ENCODE measurements at places on chromosomes 6 and 20. TPM values are rescaled to one million over a fixed set of nuclear protein-coding genes. Genes with fewer than 3 reads are reported as not detected.

DNA sequence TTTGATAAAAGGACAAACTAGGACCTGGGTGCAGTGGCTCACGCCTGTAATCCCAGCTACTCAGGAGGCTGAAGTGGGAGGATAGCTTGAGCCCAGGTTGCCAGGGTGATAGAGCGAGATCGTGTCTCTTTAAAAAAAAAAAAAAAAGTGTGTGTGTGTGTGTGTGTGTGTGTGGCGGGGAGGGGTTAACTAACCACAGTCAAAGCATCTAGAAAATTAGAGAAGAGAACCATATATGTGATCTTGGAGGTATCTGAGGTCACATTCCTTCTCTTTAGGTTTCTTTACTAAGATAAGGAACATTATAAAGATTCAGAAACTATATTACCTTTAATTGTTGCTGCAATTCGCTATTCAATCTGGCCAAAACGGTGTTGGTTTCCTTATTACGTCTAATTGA is 80.9 kb downstream of the REPS1 start:
- DNase-seq: no peak

- DNase-seq: no peak
Measured at GRCh38 chr6:6438286-6438685, 117.8 kb upstream of the F13A1 start.

- no peak for DNase-seq
Measured at GRCh38 chr20:45962031-45962755, 9.8 kb downstream of the ZNF335 start.

- no peak for DNase-seq
Measured at GRCh38 chr6:139402876-139403386, 28.5 kb upstream of the CITED2 start.

DNA sequence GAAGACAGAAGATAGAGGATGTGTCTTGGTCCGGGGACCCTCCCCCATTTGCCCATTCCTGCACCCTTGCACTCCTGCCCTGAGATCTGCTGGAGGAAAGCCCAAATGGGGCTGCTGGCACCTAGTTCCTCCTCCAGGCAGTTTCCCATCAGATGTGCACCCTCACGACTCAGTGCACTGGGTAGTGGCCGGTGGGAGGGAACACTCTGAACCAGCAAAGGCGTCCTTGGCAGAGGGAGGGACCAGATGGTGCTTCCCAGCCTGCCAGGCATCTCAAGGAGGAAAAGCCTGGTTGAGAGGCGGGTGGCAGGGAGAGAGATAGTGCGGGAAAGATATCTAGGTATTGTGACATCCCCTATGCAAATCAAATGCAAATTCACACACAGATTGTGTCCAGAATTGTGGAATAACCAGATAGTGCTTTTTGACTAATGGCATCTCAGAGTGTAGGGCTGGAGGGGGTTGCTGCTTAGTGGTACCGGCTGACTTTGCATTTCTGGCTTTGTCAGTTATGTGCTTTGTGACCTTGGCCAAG is 19.5 kb downstream of the TMEM151B start:
- DNase-seq: no peak

GRCh38 chr6:113595911-113596376 is 261.2 kb upstream of the MARCKS start:
- peak; percentile 86 for DNase-seq

GRCh38 chr6:110421749-110422443 is 6.5 kb upstream of the DDO start:
- DNase-seq: no peak

DNA sequence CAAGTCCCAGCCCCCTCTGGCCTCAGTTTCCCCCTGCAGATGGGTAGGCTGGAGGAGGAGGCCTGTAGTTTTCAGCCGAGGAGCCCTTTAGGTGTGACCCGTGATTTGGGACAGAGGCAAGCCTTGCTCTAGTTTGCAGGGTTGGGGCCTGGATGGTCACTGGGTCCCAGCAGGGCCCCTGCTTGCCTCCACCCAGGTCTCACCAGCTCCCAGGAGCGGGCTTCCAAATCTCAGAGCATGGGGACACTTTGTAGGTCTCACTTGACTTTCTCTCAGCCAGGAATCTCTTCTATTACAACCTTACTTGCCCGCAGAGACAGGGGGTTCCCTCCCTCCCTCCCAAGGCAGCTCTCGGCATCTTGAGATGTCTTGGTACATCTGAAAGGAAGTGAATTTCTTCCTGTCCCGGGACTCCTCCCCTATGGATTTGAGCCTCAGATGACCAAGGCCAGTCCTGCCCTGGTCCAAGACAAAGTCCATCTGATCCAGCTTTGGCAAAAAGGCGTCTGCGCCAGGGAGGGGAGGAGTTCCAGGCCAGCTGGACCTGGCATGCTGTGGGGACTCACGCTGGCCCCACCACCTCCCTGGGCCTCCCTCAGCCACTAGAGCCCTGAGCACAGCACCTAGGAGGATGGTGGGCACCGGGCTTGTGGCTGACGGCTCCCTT is 47.4 kb downstream of the SRC start:
- DNase-seq: no peak

GRCh38 chr6:7787137-7787608 is 61.3 kb downstream of the BMP6 start:
- DNase-seq: peak; percentile 87

DNA sequence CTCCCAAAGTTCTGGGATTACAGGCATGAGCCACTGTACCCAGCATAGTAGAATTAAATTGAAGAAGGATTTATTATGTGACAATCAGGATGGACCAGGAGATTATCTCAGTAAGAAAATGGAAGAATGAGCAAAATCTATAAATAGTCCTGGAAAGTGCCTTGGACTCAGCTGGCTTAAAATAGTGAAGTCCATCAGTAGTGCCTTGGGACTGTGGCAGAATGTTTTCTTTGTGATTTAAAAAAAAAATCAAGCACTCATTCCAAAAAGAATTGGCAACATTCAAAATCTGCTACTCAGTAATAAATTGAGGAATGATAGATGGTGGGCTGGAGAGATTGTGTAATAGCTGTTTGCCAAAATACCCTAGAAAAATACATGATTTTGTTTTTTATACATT is 37.0 kb upstream of the MAS1 start:
- peak; percentile 40 for DNase-seq

GRCh38 chr20:17860301-17861197 is 108.0 kb downstream of the SNX5 start:
- no peak for DNase-seq

- DNase-seq: no peak
Measured at GRCh38 chr20:59308493-59309201, 8.2 kb downstream of the EDN3 start.

GRCh38 chr6:144543006-144543871 is 258.1 kb downstream of the UTRN start:
- DNase-seq: no peak

DNA sequence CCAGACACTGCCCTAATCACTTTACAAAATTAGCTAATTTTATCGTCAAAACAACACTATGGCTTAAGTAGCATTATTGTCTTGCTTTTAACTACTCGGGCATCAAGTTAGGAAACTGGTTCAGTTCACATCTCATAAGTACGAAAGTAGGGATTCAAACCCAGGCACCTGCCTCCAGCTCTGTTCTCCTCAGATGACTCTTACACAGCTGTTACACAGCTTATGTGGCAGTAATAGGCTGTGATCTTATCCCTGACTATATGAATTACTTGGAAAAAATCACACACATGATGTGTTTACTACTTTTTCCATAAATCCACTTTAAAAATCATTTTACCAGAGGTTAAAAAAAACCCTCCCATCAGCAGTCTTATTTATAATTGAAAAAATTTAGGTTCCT is 389.2 kb upstream of the FLRT3 start:
- no peak for DNase-seq

GRCh38 chr20:19789009-19789408 is 31.0 kb downstream of the RIN2 start:
- DNase-seq: no peak

DNA sequence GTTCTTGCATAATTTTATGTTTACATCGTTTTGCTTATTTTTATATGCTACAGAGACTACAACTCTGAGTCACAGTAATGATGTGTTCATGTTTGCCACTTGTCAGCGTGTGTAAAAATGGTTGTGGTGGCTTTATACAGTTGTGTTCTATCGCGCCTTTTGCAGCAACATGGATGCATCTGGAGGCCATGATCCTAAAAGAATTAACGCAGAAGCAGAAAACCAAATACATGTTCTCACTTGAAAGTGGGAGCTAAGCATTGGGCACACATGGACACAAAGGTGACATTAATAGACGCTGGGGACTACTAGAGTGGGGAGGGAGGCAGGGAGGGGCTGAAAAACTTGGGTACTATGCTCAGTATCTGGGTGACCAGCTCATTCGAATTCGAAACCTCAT is 996 bp upstream of the SEC23B start:
- DNase-seq: no peak

DNA sequence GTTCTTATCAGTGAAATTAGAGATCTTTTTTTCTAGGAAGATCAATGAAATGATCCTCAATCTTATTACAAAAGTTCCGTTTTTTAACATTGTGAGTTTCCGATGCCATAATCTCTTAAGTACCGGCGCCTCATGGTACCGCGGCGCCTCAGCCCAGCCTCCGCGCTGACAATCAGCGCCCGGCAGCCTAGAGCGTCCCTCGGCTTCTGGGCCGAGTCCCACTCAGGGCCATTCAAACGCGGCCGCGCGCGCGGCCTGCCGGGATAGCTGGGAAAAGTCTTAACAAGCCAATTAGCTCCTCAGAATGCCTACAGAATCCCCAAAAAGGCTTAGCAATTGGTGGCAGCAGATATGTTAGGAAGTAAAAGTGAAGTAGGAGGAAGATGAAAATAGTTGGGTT is 204.8 kb downstream of the ADGB start:
- no peak for DNase-seq

DNA sequence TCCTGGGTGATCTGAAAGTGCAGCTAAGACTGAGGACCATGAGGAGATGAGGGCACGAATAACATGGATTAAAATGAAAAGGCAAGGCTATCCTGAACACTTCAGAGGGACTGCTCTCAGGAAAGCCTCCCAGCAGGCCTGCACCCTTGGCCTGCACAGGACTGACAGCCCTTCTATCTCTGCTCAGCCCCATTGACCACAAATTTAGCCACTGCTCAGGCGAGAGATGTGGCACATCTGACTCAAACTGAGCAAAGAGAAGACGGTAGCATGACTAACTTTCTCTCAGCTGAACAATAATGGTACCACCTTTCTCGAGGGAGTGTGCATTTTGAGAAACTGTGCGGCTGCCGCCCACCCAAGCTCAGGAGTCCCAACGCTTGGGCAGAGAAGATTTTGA is 257.5 kb downstream of the ADGB start:
- no peak for DNase-seq

DNA sequence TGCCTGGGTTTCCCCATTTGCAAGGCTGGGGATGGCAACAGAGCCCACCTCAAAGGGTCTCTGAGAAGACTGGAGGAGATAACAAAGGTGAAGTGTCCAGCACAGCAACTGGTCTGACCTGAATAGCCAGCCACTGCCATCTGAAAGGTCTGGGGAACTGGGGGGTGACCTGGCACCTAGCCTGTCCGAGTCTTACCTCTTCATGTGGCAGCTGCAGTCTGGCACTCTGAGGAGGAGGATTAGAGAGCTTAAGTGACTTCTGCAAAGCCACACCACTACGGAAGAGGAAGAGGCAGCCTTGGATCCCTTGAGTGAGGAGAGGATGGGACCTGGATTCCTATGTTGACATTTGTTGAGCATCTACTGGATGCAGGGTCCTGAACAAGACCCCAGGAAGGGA is 22.2 kb downstream of the C20orf203 start:
- DNase-seq: no peak

GRCh38 chr6:15252195-15252594 is 6.3 kb downstream of the JARID2 start:
- DNase-seq: no peak

- no peak for DNase-seq
Measured at GRCh38 chr6:5446362-5447075, 185.2 kb downstream of the FARS2 start.

- no peak for DNase-seq
Measured at GRCh38 chr20:10761232-10761631, 87.4 kb upstream of the JAG1 start.

Gene FGD2
- polyA plus RNA-seq: 3.8 TPM

Gene TAAR5
- polyA plus RNA-seq: not detected

Gene OR2B6
- not detected for polyA plus RNA-seq

Gene EEF1A2
- 1,049 TPM for polyA plus RNA-seq

Gene VGLL2
- 93.8 TPM for polyA plus RNA-seq

Data from forelimb muscle (tissue), 1 donor.